NCI-H1417 treated with DMSO at 0.1 percent for 48 hours (cell line): ENCODE measurements at places on chromosomes 5 and 9.

- no peak for DNase-seq
Measured at GRCh38 chr5:39411061-39411460, 13.7 kb downstream of the DAB2 start.

- DNase-seq, result no peak
Measured at GRCh38 chr9:811106-811531, 30.4 kb upstream of the DMRT1 start.

DNA sequence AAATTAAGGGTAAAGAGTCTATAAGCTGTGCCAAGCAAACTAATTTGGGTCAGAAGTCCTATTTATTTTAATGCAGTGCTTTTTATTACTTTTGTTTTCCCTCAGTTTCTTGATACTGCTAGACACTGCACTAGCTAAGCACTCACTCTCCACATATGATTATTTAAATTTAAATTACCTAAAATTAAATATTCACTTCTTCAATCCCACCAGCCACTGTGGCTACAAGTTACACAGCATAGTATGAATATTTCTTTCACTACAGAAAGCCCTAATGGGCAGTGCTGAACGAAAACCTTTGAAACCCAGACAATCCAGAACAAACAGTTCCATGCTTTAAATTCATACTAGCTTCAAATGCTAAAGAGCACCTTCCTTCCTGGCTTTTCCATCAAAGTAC lies 23.6 kb downstream of the ABHD17B start:
- DNase-seq, result no peak

GRCh38 chr5:134240421-134240962 lies 14.6 kb upstream of the PPP2CA start:
- DNase-seq, result no peak

DNA sequence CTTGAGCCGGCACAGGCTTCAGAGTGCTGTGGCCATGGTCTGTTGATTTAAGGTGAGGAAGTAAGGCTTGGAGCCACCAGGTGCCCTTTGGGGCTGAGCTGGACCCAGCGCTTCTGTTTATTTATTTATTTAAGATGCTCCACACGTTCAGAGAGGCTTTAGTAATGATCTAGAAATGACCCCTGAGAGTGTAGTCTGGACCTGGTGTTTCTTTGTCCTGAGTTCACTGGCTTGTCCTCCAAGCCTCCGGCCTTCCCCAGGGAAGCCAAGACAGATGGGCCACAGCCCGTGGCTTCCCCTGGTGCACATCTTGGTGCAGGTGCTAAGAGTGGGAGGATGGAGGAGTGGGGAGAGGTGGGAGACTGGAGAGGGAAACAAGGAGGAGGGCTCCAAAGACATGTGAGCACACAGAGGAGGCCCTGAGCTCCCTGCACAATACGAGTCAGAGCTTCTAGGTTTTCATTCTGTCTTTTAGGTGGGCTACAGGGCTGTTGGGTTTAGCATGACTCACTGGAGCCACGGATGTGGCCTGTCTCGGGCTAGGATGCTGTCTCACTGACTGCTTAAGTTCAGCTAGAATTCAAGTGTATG lies 56.9 kb downstream of the AHRR start:
- no peak for DNase-seq

DNA sequence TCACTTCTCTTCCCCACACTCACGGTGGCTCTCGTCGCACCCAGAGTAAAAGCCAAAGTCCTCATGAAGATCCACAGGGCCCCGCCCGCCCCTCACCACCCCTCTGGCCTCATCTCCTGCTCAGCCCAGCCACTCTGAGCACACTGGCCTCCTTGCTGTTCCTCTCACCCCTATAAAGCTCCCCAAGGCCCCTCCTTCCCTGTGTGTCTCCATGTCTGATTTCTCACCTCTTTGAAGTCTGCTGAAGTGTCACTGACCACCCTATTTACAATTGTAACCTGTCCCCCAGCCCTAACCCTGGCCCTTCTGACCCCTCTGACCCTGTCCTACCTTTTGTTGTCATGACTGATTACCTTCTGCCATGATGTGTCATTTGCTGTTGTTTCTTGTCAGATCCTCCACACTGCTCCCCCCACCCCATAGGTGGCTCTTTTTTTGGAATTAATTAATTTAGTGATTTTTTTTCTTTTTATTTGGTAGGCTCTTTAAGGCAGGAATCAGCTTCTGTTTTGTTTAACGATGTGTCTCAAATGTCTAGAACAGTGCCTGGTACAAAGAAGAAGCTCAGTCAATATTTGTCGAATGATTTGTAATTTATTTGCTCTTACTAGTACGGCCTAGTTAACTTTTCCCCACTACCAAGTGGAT lies 90.2 kb downstream of the IQGAP2 start:
- no peak for DNase-seq

GRCh38 chr9:71685988-71686387 lies 82.3 kb downstream of the CEMIP2 start:
- DNase-seq, result no peak

GRCh38 chr9:114799441-114799840 lies 6.4 kb downstream of the TNFSF15 start:
- no peak for DNase-seq

GRCh38 chr5:154196955-154197652 lies 6.6 kb downstream of the GALNT10 start:
- DNase-seq, result no peak

DNA sequence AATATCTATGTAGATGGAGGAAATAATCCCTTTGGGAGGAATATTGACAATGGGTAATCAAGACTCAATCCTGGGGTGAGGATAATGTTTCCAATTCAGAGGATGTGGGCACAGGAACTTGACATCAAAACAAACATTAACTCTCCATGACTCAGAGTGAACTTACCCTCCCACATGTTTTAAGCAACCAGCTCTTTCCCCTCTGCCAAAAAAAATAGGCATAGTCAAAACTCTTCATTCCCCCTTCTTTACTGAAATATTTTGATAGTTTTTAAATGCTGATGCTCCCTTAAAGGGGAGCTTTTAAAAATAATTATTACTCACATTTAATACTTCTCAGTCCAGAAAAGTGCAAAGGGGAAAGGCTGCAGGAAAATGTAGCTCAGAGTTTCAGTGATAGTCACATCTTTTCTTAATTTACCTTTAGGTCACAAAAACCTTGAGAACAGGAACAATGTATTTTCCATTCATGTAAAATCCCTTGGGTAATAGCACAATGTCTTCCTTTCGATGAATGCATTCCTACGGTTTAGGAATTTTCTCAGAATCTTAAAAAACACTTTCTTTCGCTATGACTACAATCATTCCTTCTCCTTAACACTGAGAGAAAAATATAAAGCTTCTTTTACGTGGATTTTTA lies 298.4 kb upstream of the GRAMD2B start:
- DNase-seq, result no peak

DNA sequence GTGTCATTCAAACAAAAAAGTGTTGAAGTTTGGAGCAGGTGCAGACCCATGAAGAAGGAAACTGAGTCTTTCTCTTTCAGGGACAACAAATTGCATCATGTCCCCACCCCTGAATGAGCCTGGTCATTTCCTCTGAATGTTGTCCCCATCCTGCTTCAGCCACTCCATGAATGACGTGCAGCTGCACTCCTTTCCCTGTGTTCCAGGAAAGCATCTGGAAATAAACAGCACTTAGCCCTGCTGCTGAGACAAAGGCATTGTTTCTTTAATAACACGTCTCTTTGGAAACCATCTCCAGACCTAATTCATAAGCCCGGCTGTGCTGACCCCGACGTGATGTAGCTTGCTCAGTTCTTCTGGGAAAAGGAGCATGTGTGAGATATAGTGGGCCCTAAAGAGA lies 682.3 kb downstream of the BRINP1 start:
- peak; percentile 98 for DNase-seq

DNA sequence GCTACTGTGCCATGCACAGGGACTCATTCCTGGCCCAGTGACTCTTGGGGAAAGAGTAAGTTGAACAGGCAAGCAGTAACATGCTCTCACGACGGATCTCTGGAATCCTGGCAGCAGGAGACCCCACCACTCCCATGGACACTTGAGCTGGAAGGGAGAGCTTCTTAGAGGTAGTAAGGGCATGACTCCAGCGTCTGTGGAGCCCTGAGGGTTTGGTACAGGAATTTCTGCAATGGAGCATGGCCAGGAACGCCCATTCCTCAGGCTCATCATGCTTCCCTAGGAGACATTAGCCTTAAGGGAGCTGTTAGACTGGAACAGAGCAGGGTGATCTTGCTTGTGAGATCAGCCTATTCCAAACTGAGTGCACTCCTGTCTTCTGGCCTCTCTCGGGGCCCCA lies 212.9 kb downstream of the MAT2B start:
- no peak for DNase-seq

DNA sequence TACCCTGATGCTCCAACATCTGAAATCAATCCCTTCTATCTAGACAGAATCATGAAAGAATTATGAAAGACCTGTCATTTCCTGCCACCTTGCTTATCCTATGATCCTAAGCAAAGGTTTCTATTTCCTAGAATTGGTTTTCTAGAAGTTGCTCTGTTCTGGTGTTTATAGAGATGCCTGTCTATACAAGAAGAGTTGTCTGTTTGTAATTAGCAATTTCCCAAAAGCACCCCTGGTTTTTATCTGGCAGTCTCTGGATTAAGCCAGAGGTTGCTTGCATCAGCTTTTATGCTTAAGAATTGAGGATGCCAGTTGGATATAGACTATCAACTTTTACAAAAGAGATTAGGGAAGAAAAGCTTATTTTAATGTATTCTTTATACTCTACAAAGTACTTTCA lies 133.0 kb upstream of the EFNA5 start:
- no peak for DNase-seq

DNA sequence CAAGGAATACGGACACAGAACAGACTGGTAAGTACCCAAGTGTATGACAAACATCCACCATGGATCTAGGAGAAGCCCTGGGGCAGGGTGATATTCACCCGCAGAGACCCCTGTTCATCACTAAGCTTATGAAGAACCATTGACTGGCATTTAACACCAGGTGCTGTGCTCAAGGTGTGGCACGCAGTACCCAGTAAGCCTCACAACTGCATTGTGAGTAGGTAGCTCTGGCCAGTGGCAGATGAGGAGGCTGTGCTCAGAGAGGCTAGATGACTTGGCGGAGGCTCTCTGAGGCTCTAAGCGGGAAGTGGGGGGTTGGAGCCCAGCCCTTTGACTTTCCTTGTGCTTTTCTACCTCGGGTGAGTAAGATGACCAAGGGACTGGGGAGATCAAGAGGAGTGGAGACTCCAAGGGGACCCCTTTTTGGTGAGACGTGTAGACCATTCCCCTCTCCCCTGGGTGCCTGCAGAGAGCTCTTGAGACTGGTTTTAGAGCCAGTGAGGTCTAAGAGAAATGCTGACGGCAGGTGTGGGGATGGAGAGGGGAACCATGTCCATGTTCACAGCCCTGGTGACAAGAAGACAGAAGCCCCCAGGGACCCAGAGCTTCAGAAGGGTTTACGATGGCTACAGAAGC lies 70.8 kb downstream of the IL6ST start:
- DNase-seq, result no peak

GRCh38 chr5:10111571-10111970 lies 138.1 kb downstream of the ATPSCKMT start:
- DNase-seq, result no peak

GRCh38 chr9:89928106-89928505 lies 323.3 kb downstream of the GADD45G start:
- no peak for DNase-seq

DNA sequence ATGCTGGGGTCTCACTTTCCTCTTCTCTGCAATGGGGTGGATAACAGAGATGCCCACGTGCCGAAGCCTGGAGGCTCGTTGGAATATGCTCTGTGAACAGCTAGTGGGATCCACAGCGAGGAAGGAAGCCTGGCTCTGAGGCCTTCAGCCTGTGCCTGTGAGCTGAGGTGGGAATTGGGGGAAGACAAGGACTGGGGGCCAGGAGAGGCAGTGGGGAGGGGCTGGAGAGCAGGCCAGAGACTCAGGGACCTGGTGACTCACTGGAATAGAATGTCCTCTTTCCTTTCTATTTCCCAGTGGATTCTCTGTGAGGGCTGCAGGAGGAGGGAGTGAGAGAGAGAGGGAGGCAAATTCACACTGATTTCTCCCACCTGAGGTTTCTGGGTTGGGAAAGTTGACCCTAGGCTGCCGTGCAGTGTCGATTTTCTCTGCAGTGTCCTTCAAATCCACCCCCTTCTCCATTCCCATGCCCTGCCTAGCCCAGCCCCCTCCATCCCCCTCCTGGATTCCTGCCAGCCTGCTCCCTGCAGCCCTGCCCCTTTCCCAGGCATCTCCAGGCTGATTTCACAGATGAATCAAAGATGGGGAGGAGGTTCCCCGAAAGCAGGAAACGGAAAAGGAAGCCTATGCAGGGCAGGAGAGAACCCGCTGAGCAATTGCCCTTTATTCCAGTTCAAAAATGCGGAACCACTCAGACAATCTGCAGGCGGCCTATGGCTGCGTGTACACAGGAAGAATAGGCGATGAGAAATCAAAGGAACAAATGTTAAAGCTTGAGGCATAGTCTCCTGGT lies 1.4 kb upstream of the SPAAR start:
- DNase-seq, result no peak
